ENCODE measurements at places on chromosomes 13 and 19.

DNA sequence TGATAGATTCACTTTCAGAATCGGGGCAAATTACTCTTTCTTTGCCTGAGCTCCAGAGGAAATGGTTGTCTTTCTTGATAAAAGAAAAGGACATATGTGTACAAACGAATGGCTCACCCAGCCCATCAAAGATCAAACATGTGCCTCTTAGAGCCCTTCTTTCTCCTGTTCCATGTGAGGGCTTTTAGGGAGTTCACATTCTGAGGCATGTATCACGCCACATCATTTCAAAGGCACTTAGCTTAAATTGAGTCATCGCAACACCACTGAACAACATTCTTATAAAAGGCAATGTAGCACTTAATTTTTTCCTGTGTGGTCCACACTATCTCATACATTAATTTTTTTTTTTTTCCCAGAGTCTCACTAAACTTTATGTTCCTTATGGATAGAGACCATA lies 521.0 kb downstream of the SUCLA2 start:
- peak; percentile 93 for DNase-seq

- DNase-seq = no peak
These were observed 20.0 kb upstream of the WDR18 start for GRCh38 chr19:964116-964520.

DNA sequence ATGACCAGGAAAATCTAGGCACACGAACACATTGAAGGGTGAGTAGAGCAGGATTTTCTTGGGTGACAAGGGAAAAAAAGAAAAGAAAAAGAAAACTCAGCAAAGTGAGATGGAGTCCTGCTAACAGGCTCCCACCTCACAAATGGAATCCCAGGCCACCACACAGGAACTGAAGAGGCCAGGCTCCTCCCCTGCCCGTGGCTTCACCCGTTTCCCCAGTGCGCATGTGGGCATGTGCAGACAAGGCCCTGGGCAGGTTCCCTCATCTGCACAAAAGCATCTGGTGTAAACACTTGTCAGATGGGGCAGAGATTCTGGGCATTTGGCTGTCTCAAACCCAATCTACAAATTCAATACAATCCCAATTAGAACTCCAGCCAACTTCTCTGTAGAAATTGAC lies 24.5 kb downstream of the CFAP97D2 start:
- DNase-seq = no peak

DNA sequence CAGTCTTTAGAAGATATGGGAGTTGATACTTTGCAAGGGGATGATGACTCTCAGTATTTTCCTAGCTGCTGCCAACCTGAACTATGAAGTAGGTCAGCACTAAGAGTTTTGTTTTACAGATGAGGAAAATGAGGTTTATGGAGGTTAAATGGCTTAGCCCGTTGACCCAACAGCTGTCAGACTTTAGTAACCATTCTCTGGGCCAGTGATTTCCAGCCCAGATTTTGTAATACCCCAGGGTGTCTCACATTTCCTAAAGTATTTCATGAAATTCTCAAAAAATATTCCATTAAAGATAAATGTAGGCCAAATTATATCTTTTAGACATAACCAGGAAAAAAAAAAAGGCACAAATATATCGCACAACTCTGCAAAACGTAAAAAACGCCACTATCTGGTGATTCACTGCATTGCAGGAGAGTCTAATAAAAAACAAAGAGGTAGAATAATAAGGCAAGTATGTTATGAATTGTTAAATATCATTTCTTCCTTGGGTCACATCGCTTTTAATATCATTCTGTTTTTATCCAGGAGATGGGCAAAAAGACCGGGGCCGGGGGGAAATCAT lies 112.5 kb downstream of the DACH1 start:
- no peak for DNase-seq

DNA sequence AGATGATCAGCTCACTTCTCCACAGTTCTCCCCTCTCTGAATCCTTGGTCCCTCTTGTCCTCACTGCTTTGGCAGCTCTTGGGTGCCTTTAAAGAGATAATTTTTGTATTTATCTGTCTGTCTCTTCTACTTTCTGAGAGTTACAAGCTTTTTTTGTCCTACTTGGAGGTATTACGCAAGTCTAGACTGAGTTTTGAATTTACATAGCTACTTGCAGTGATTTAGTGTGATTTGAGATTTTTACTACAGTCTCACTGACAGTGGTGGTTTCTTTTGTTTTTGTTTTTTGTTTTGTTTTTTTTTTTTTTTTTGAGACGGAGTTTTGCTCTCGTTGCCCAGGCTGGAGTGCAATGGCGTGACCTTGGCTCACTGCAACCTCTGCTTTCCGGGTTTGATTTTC lies 22.1 kb downstream of the URI1 start:
- no peak for DNase-seq

GRCh38 chr13:113137691-113138298 lies 15.2 kb downstream of the F10 start:
- no peak for DNase-seq

DNA sequence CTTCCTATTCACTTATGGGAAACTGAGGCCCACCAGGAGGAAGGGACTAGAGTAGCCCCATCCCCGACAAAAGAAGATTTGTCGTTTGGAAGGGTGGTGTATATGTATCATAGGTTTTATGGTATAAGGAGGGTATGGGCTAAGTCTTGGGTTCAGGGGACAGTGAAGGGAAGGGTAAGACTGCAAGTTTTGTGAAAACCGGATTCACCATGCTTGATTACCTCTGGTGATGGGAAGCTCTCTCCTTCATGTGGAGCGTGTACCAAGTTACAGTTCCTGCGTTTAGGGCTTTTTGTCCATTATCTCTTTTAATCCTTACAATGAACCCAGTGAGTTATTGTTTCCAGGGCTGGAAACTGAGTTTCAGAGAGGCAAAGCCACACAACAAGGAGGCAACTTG lies 3.8 kb downstream of the VASP start:
- no peak for DNase-seq

DNA sequence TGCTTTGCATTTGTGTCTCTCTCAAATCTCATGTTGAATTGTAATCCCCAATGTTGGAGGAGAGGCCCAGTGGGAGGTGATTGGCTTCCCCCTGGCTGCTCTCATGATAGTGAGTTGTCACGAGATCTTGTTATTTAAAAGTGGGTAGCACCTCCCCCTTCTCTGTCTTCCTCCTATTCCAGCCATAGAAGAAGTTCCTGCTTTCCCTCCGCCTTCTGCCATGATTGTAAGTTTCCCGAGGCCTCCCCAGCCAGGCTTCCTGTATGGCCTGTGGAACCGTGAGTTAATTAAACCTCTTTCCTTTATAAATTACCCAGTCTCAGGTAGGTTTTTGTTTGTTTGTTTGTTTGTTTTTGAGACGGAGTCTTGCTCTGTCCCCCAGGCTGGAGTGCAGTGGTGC lies 3.8 kb downstream of the LILRA4 start:
- no peak for DNase-seq

DNA sequence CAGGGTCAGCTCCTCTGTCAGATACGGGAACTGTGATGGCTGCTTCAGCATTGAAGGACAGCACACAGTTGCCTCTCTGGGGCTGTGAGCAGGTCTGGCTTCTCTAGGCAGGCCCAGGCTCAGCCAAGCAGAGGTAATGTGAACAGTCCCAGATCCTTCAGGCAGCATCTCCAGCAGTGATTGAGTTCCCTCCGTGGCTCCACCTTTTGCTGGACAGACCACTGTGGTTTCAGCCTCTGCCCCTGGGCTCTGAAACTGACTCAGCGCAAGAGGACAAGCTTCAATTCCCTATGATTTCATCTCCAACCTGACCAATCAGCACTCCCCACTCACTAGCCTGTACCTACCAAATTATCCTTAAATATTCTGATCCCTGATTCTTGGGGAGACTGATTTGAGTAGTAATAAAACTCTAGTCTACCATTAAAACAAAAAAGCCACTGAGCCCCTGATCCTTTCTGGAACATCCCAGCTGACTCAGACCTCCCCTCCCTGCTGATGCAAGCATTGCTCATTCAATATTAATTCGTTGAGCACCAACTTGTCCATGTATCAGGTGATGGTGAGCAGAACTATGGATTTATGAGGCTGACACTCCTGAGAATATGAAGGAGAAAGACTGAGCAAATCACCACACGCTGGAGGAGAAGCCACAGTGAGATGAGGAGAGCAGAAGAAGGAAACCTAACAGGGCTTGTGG lies 16.7 kb downstream of the GSX1 start:
- DNase-seq = no peak

DNA sequence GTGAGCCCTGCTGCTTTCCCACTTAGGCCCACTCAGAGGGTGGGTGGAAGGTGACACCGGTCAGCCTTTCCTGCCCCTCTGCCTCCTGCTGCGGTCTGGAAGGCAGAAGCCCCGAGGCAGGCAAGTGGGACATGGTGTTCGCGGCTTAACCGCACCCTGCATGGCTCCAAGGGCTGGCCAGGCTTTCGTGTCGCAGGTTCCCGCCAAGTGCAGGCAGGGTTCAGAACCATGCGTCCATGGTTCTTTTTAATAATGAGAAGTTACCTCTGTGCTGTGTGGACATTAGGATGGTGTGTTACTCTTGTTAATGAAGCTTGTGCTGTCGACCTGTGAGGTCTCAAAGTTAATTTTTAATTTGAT lies 986 bp downstream of the DGKH start:
- DNase-seq = no peak

GRCh38 chr19:13764821-13765394 lies 586 bp downstream of the MRI1 start:
- no peak for DNase-seq

DNA sequence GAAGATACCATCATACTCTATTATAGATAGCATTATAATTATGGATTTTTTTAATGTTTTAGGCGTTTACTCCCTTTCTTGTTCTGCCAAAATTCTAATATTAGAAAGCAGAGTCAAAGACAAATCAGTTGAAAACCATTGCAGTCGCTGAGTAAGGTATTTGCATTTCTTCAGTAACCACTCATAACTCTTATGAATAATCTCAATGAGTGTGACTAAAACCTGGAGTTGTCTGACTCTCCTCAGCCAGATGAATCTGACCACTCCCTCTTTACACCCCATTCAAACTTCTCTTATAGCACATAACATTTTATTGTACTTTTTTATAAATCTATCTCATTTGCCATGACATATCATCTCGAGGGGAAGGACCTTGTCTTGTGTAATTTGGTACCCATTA lies 1006.5 kb downstream of the DIAPH3 start:
- DNase-seq = peak; percentile 21

- no peak for DNase-seq
These were observed 1567.0 kb upstream of the SPRY2 start for GRCh38 chr13:81907787-81908372.
